ENCODE measurements at places on chromosomes 2 and 18. TPM values are rescaled to one million over a fixed set of nuclear protein-coding genes. Genes with fewer than 3 reads are reported as not detected.

SLC9A4 gene
- total RNA-seq, result 0.07 TPM

HJURP gene
- total RNA-seq, result 41.5 TPM

CDCA7 gene
- 116 TPM for total RNA-seq

GRCh38 chr2:20107776-20108175, 56.3 kb upstream of the LAPTM4A start:
- H3K36me3 ChIP-seq, result no peaks in the 10 kb centered on the region
- H3K27me3 ChIP-seq, result peaks cover 4% of the 10 kb centered on the region
- H3K4me3 ChIP-seq, result no peak overlapping the region
- DNase-seq, result no peak
- H3K4me1 ChIP-seq, result peaks cover 3% of the 10 kb centered on the region
- H3K27ac ChIP-seq, result no peak overlapping the region

DNA sequence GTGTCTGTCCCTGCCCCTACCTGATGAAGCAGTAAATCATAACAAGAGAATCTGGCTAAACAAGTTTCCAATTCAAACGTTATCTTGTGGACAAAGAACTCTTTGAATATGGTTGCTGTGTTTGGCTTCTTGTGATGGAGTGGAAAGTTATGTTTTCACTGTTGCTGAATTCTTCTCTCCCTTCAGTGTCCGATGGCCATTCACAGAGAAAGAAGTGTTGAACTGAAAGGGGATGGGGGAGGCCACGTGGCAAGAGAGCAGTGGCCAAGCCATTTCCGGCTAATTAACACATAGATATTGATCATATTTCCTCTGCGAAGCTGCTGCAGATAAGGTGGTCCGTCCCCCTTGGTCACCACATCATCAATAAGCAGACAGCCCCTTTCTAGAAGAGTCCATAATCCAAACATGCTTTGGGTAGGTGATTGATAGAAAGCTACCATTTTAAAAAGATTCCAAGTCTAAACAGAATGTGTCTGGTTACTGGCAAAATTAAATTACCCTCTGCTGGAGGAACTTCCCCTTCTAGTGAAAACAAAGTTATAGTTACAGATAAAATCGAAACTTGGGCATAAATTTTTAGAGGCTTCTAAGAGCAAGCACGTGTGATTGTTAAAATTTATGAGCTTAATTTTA, 36.9 kb upstream of the FZD7 start:
- no peak overlapping the region for H3K4me3 ChIP-seq
- no peak overlapping the region for H3K27ac ChIP-seq
- no peaks in the 10 kb centered on the region for H3K4me1 ChIP-seq
- DNase-seq, result no peak
- H3K36me3 ChIP-seq, result no peaks in the 10 kb centered on the region
- H3K27me3 ChIP-seq, result peaks cover 3% of the 10 kb centered on the region

LRP2 gene
- 0.09 TPM for total RNA-seq

GRCh38 chr2:88859461-88859860, 168.0 kb downstream of the RPIA start:
- peaks cover 12% of the 10 kb centered on the region for H3K27me3 ChIP-seq
- H3K27ac ChIP-seq, result no peak overlapping the region
- no peaks in the 10 kb centered on the region for H3K4me1 ChIP-seq
- H3K36me3 ChIP-seq, result no peaks in the 10 kb centered on the region
- no peak for DNase-seq

- H3K4me3 ChIP-seq, result no peak overlapping the region
- H3K27me3 ChIP-seq, result no peaks in the 10 kb centered on the region
- DNase-seq, result no peak
- H3K36me3 ChIP-seq, result no peaks in the 10 kb centered on the region
- H3K27ac ChIP-seq, result no peak overlapping the region
Measured at GRCh38 chr2:219020604-219021365, 20.5 kb downstream of the CFAP65 start.

NLRC4 gene
- total RNA-seq, result 0.19 TPM

GRCh38 chr2:232420463-232421188, 14.0 kb downstream of the ALPG start:
- peaks cover 2% of the 10 kb centered on the region for H3K36me3 ChIP-seq
- DNase-seq, result peak; percentile 82

SPATA3 gene
- total RNA-seq, result not detected

GRCh38 chr18:45854036-45854586, 28.6 kb downstream of the SIGLEC15 start:
- no peaks in the 10 kb centered on the region for H3K4me1 ChIP-seq
- H3K27me3 ChIP-seq, result no peaks in the 10 kb centered on the region
- H3K4me3 ChIP-seq, result no peak overlapping the region
- DNase-seq, result no peak
- no peak overlapping the region for H3K27ac ChIP-seq
- peaks cover 63% of the 10 kb centered on the region for H3K36me3 ChIP-seq

GRCh38 chr2:69222953-69223658, 163.9 kb downstream of the GFPT1 start:
- H3K4me3 ChIP-seq, result no peak overlapping the region
- no peaks in the 10 kb centered on the region for H3K36me3 ChIP-seq
- no peaks in the 10 kb centered on the region for H3K4me1 ChIP-seq
- H3K27me3 ChIP-seq, result peaks cover 32% of the 10 kb centered on the region

- H3K27ac ChIP-seq, result no peak overlapping the region
- peaks cover 8% of the 10 kb centered on the region for H3K27me3 ChIP-seq
- no peak overlapping the region for H3K4me3 ChIP-seq
- H3K36me3 ChIP-seq, result no peaks in the 10 kb centered on the region
- DNase-seq, result no peak
Measured at GRCh38 chr2:149224543-149224942, 105.8 kb upstream of the LYPD6 start.

C2orf92 gene
- total RNA-seq, result 16.9 TPM

RNF125 gene
- total RNA-seq, result 32.6 TPM

GRCh38 chr2:228318218-228318617, 136.7 kb upstream of the SPHKAP start:
- no peaks in the 10 kb centered on the region for H3K4me1 ChIP-seq
- H3K4me3 ChIP-seq, result no peak overlapping the region
- DNase-seq, result no peak
- no peaks in the 10 kb centered on the region for H3K27me3 ChIP-seq

Measured in activated CD4-positive, alpha-beta T cell treated with anti-CD3 and anti-CD28 coated beads, Interleukin-2, amount 10 ng/mL, durations not matched to agents 24 days and 14 days (primary cell).